ENCODE measurements at places on chromosomes 2 and 18.

- DNase-seq = no peak
Observed at GRCh38 chr18:46756559-46757201, at the start of gene ST8SIA5. Gene ST8SIA5 (minus strand): TSS chr18:46757053. CDS start chr18:46756508, 545 bp downstream.

DNA sequence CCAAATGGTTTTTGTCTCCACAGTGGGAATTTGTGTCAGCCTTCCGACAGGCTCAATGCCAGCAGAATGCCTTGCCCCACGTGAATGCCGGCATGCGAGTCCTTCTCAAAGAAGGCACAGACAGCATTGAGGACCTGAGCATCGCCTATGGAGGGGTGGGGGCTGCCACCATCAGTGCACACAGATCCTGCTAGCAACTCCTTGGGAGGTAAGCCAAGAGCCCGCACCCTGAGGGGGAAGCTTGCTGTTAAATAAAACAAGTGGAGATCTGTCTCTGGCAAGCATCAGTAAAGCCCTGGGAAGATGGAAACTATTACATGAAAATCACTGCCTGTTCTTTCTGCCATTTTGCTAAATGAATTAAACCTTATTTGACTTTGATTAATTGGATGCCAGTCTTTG, 67.5 kb upstream of the BZW1 start:
- no peak for DNase-seq

DNA sequence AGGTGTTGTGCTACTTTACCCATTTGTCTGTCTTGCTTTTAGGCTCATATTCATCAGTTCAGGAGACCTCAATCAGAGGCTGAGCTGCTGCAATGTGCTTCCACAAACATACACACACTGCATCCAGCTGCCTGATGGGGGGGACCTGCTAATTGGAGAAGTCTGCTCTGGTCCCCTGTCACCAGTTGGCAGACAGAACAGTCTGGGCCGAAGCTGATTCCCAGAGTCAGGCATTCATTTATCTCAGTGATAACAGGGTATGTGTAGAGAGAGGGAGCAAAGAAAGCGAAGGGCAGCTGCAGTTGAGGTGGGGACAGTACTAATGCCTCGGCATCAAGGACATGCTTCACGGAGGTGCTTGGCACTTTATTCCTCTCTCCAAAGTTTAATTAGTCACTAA, 584.3 kb upstream of the PIK3C3 start:
- no peak for DNase-seq

DNA sequence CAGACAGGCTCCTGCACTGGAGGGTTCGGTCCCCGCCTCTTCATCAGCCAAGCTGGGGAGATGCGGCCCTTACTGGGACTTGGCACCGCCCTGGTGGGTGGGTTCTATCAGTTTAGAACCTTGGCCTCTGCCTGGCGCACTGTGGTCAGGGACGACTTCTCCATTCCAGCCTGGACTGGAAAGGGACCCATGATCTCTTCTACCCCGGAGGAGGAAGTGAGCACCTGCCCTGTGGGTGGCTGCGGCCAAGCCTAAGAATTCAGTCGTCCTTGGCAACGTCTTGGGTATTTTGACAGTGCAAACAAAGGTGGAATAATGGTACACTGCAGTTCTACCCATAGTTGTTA, 106.9 kb upstream of the CD302 start:
- DNase-seq = no peak

DNA sequence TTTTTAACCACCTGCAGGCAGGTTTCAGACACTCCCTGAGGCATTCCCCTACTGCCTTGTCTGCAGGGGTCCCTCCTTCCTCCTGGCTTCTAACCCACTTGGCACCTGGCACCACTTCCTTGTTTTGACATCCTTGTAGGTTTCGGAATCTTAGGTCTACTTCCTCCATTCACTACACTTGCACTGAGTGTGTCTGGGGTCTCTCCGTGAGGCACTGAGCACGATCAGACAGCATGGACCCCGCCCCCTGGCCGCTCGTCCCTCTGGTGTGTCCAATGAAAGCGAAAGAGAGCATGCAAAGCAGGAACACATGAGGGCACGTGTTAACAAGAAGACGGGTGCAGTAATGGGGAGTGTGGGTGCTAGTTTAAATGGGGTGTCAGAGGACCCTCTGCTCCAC, 63.8 kb downstream of the HAUS1 start:
- DNase-seq = no peak

GRCh38 chr2:231597014-231597611, 4.4 kb downstream of the TEX44 start:
- no peak for DNase-seq

GRCh38 chr2:38432820-38433606, 55.9 kb upstream of the ATL2 start:
- DNase-seq = no peak

- DNase-seq = no peak
Observed at GRCh38 chr2:54613386-54613785, 110.1 kb upstream of the EML6 start.

DNA sequence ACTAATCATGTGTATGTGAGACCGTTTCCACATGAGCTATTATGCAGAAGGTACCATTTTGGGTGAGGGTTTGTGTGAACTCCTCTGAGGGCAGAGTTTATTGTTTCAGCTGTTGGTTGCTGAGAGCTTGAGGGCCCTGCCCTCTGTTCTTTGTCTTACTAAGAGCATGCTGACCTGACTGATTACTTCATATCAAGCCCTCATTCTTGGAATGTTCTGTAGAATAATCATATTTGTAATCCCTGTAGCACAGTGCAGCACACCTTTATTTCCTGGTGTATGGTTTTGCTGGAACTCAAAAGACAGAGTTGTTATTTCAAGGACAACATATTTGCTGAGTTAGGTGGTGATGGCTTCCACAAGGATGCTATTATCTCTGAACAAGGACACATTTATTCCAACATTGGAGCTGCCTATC, 118.5 kb downstream of the GALNT3 start:
- no peak for DNase-seq

DNA sequence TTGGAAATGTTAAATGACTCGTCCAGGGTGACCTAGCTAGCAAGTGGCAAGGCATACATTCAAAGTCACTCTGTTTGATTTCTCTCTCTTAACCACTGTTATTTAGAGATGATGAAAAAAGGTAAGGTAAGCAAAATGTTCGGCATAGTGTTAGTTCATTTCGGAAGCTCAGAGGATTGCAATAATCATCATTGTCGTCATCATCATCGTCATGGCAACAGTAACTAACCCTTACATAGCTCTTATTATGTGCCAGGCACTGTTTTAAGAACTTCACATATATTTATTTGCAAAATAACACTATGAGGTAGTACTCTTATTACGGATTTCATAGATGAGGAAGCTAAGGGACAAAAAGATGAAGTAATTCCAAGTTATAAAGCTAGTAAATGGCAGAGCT, 292.7 kb upstream of the CXCR4 start:
- DNase-seq = no peak

DNA sequence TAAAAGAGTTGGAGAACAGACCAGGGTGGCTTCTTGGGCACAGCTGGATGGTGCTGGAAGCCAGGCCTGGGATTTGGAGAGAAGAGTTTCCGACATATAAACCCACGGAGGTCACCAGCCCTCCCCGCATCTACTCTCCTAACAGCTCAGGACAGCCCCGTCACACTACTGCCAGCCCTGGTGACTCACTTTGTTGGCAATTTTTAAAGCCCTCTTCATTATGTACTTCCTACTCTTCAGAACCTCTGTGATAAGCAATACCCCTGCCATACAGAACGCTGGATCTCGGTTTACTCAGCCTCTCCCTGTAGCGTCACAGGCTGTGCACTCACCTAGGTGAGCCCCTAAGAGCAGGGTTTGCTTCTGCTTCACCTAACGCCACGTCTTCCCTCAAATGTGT, 48.1 kb downstream of the ID2 start:
- no peak for DNase-seq

- no peak for DNase-seq
Observed at GRCh38 chr2:174846941-174847938, 83.0 kb upstream of the CHRNA1 start.

DNA sequence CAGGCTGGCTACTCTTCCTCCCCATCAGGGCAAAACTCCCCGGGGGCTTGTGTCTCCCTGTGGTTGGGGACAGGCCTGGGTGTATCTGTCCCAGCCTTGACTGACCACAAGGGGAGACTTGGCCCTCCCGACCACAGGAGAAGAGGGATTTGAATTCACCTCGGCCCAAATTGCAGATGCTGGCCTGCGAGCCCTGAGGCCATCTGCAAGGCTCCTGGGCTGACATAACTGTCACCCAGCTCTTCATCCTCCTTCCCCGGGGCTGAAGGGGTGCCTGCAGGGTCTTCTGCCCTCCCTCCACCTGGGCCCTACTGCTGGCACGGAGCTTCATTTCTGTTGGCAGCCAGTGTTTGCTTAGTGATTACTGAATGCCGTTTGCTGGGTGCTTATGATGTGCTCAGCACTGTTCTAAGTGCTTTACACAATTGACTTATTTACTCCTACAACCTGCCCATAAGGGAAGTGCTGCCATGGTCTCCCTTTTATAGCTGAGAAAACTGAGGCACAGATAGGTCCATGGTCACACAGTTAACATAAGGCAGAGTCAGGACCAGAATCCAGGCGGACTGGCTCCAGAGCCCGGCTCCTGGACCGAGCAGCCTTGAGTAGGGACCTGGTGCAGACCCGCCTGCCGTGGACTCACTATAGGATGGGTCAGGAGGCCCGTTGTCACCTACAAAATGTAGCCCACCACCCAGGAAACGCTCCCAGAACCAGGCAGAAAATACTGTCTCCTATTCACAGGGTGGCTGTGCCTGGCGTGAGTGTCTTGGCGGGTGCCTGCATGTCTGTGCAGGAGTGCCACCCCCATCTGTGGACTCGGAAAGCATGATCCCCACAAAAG, 18.9 kb downstream of the STEAP3 start:
- DNase-seq = no peak

GRCh38 chr2:134573724-134574123, 145.1 kb downstream of the TMEM163 start:
- no peak for DNase-seq

GRCh38 chr2:44055664-44056063, 59.9 kb upstream of the LRPPRC start:
- no peak for DNase-seq

DNA sequence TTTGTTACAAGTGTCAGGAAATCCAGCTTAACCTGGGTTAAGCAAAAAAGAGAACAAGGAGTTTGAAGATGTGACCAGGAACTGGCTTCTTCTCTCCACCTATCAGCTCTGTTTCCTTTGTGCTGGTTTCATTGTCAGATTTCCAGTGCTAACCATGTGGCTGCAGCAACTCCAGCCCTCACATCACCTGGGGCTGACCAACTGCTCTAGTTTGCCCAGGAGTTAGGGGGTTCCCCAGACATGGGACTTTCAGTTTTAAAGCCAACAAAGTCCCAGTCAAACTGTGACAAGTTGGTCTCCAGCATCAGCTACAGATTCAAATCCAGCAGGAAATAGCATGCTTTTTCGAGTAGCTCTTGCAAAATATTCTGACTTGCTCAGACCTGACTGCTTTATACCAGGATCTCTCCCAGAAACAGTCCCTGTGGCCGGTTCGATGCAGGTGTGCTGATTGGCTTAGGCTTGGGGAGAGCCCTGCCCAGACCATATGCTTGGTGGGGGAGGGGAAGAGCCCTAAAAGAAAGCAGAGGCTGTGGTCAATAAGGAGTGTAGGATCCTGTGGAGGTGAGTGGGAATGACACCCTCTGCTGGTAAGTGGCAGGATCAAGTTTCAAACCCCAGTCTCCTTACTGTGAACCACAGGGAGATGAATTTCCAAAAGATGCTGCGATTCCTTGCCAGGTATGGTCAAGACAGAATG, 49.5 kb downstream of the KCNE4 start:
- no peak for DNase-seq

GRCh38 chr18:10047237-10047636, 133.4 kb downstream of the VAPA start:
- DNase-seq = no peak

GRCh38 chr2:10775021-10775780, 37.4 kb downstream of the PDIA6 start:
- DNase-seq = no peak

DNA sequence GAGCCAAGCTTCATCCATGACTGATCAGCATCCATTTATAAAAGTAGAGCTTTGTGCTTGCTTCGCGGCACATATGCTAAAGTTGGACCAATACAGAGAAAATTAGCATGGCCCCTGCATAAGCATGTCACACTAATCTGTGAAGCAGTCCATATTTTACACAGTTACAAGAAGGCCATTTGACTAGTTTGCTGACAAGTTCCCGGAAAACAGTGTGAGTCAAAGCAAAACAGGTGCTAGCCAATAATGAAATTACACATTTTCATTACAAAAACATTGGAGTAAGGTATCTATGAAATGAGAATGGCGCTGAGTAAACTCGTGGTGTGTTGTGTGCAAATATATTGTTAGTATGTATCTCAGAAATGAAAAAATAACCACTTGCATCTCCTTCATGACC, 4.7 kb downstream of the ANKRD62 start:
- DNase-seq = no peak
